Stimulated activated CD8-positive, alpha-beta memory T cell treated with anti-CD3 and anti-CD28 coated beads, Interleukin-7, amount 100 ng/mL, for 24 hours (primary cell): ENCODE measurements at places on chromosomes 11 and 22.

- no peak for DNase-seq
Observed at GRCh38 chr11:69470301-69470700, 11.2 kb upstream of the LINC01488 start.

DNA sequence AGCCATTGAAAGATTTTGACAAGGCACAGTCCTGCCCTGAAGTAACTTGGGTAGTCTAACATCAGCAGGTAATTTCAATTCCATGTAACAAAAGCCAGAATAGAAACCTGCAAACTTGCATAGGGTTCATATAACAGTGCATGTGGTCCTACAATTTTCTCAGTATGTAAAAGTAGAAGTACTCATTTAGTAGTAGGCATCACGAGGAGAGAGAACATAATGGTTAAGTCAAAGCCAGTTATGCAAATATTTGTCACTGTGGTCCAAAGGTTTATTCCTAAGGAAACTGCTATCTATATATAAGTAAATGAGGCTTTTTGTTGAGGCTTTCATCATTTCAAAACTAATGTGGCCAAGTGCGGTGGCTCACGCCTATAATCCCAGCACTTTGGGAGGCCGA, 10.1 kb downstream of the ATP5MG start:
- no peak for DNase-seq

DNA sequence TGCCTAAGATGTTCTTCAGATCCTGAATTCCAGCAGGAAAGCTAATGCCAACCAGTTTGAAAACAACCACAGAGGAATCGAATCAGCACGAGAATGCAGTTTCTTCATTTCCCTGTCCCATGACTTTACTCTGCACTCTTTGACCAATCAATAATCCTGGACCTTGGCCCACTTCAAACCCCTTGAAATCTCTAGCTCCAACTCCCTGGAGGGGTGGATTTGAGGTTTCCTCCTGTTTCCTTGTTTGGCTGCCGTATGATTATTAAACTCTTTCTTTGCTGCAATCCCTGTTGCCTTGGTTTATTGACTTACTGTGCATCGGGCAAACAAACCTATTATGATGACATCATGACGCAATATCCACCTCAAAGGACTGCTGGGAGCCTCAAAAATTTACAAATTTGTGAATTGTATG, 109.3 kb downstream of the FBXO7 start:
- no peak for DNase-seq

- no peak for DNase-seq
Observed at GRCh38 chr11:116132273-116132978, 628.2 kb upstream of the CADM1 start.

GRCh38 chr11:17259519-17259918, 17.0 kb upstream of the NUCB2 start:
- DNase-seq = no peak
